ENCODE measurements at places on chromosomes 12 and 14. TPM values are rescaled to one million over a fixed set of nuclear protein-coding genes. Genes with fewer than 3 reads are reported as not detected.

DNA sequence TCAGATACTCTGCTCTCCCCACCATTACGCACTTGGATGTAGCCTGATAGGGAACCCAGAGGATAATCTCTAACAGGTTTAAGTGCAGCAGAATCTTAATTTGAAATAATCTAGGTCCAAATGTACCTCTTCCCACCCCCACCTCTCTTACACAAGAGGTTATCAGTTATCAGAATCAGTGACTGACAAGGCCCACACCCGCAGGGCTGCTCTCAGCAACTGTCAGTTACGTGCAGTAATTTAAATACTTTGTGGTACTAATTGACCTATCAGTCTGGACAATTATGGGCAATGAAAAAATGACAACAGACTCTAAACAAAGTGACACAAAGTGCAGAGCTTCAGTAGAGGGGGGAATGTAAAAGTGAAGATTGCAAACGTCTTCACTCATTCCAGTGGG, 74.0 kb downstream of the CLIP1 start:
- no peak for DNase-seq

DNA sequence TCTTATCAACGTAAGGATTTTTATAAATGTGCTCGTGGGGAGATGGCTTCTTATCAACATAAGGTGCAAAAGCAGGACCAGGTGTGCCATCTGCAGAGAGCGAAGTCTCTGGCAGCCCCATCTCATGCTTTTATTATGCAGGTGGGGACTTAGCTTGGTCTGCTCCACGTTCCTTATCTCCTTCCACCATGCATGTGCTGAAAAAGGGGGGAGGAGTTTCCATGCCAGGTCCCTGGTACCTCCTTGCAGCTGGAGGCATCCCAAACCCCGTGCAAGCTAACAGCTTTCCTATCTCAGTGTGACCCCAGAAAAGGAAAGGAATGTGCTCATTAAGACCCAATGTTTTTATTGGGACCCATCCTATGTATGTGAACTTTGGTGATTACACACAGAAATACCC, 608.5 kb downstream of the TMEM121 start:
- no peak for DNase-seq

GRCh38 chr12:88362439-88362838, 217.8 kb downstream of the KITLG start:
- DNase-seq: peak; percentile 40

DNA sequence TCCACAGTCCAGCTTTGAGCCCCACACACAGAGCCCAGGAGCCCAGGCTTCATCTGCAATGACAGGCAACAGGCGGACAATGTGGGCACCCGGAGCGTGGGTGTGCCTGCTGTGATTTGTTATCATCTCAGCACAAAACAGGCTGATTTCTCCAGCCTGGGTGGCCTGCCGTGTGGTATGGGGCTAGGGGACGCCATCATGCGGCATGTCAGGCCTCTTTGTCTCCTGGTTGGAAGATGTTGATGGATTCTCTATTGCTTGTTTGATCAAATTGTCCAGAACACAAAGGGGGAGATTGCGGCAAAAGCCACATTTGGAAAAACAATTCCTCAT, 147.1 kb downstream of the KIF26A start:
- DNase-seq: no peak

- no peak for DNase-seq
Observed at GRCh38 chr14:90239139-90239538, 17.2 kb upstream of the PSMC1 start.

- DNase-seq: no peak
Observed at GRCh38 chr14:56754921-56755320, 55.4 kb downstream of the OTX2 start.

DNA sequence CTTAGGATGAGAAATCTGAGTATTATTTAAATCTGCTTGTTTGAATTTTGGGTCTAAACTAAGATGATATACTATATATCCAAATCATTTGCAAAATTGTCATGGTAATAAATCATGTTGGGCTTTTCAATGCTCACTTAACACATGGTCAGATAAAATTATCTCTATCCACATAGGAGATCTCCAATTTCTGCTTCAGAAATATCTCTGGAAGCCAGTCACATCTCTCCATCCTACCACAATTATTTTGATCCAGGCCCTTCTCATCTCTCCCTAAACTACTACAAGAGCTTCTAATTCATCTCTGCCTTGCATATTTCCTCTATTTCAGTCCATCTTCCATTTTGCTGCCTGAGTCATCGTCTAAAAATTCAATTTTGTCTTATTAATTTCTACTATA, 3.8 kb downstream of the DCN start:
- no peak for DNase-seq

- DNase-seq: no peak
Observed at GRCh38 chr14:72588521-72588920, 305.4 kb downstream of the DPF3 start.

DNA sequence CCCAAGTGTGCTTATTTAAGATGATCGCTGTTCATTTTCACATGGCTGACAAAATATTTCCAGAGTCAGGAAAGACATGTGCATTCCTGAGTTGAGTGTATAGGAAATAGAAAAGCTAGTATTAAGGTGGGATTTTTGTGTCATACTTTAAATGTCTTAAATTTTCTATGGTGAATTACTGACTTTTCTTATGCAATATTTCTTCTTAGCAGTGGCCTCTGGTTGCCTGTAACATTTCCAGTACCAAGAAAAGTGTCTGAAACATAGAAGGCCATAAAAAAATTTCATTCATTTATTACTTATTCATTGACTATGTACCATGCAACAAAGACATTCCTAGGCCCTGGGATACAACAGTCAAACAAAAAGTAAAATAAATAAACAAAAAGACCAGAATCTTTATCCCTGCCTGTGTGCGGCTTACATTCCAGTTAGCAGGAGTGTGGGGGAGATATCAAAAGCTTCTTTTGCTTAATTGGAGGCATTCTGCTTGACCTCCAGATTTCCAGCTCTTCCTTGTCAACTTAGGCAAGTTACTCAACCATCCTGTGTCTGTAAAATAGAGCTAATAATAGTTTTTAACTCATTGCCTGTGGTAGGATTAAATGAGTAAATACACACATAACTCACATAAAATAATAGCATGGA, 216.3 kb upstream of the FLRT2 start:
- DNase-seq: peak; percentile 3

DNA sequence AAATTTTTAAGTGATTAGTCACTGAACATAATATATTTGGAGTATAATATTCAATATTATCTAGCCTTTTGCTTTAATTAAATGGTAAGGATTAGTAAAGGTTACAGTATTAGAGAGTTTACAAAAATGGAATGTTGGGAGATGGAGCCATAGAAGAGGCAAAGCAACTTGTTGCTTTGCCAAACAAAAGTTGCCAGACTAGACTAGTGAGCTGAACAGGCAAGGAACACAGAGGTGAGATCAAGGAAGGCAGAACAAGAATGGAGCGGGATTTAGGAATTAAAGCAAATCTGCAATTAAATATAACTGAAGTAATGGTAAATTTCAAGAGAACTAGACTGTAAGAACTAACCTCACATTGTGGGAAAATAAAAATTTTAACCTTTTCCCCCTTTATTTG, 5.1 kb downstream of the ARF6 start:
- DNase-seq: no peak

DNA sequence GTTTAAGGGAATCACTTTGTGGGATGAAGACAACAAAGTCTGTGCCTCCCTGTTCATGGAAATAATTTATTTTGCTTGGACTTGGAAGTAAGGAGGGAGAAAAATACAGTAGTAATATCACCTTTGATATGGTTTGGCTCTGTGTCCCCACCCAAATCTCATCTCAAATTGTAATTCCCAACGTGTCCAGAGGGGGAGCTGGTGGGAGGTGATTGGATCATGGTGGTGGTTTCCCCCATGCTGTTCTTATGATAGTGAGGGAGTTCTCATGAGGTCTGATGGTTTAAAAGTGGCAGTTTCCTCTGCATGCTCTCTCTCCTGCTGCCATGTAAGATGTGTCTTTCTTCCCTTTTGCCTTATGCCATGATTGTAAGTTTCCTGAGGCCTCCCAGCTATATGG, 460.7 kb downstream of the NOVA1 start:
- no peak for DNase-seq

GRCh38 chr12:24823808-24824515, 124.9 kb downstream of the BCAT1 start:
- no peak for DNase-seq

DNA sequence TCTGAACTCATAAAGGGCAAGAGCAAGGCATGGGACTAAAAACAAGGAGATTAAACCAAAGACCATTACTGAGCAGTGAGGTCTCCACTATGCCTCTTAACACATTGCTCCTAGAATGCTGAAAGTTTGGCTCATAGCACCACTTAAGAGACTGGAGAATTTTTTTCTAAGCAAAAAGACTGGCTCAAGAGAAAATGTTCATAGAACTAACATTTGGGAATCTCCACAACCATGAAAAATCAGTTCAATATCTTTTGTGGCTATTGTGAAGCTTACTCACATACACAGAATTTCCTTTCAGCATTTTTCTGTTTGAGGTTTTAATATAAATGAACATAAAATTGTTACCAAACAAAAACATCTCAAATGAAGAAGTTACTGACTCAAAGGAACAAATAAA, 255.8 kb downstream of the CCDC91 start:
- DNase-seq: no peak

GRCh38 chr12:14710632-14711320, 14.4 kb upstream of the GUCY2C start:
- no peak for DNase-seq

DNA sequence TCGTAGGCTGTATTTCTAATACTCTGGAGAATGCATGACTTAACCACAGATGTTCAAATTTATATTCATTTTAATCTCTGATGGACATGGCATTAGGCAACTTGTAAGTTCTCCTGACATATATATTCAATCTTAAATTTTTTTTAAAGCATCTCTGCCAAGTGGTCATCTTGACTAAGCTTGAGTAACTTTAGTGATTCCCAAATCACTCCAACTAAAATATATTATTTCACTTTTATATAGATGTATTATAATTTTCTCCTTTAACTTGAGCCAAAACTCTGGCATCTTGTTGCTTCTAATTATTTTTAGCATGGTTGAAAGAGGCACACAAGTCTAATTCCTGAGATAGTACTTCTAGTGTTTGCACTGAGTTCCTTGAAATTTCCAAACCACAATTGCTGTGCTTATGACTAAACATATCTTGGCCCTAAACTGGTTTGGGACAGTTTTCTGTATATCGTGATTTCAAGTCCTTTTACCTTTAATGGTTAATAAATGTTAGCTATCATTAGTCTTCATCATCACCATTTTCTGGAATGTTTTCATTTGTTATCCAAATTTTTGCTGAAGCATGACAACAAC, 8.4 kb downstream of the LRFN5 start:
- no peak for DNase-seq

GRCh38 chr12:4540638-4541037, 1.9 kb downstream of the RAD51AP1 start:
- no peak for DNase-seq

DNA sequence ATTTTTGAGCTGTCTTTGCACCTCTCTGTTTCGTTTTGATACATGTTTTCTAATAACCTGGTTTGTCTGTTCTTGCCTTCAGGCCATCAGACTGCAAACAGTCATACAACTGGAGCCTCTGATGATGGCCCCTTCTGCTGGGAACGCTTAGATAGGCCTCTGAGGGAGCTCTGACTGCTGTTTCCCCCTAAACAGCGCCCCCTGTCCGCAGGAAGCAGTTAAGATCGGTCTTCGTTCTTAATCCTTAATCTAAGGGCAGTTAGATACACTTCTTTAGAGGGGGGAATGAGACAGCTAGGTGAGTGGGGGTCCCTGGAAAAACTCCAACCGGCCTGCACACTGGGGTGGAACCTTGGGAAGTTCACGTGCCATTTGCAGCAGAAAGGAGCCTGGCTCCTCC, 1338.8 kb upstream of the SEL1L start:
- DNase-seq: no peak

DNA sequence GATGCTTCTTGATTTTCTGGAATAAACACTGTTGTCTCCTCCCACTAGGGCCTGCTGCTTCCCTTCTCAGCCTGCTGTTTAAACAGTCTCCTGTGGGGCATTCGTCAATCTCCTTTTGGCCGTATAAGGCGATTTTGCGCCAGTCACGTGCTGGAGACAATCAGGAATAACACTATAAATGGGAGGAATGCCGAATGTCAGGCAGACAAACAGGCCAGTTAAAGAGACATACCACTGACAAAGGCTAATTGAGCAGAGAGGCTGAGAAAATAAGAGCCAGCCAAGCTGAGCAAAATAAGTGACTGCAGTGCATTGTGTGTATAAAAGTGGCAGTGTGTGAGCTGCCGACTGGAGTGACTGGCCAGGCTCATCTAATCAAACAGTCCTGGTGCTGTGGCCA, 23.3 kb downstream of the DMAC2L start:
- no peak for DNase-seq

DNA sequence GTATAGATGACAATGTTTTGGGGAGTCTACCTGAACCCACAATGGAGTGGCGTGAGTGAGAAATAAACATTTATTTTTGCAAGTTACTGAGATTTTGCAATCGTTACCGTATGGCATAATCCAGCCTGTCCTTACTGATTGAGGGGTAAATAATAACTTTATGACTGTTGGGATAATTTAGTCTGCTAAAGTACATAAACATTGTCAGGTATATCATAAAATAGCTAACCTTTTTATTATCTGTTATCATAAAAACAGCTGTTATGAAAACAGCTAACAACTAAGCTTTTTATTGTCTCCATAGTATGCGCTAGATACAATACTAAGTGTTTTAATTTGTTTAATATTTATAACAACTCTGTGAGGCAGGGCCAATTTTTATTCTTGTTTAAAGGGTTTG, 10.3 kb downstream of the ACSS3 start:
- DNase-seq: no peak

DNA sequence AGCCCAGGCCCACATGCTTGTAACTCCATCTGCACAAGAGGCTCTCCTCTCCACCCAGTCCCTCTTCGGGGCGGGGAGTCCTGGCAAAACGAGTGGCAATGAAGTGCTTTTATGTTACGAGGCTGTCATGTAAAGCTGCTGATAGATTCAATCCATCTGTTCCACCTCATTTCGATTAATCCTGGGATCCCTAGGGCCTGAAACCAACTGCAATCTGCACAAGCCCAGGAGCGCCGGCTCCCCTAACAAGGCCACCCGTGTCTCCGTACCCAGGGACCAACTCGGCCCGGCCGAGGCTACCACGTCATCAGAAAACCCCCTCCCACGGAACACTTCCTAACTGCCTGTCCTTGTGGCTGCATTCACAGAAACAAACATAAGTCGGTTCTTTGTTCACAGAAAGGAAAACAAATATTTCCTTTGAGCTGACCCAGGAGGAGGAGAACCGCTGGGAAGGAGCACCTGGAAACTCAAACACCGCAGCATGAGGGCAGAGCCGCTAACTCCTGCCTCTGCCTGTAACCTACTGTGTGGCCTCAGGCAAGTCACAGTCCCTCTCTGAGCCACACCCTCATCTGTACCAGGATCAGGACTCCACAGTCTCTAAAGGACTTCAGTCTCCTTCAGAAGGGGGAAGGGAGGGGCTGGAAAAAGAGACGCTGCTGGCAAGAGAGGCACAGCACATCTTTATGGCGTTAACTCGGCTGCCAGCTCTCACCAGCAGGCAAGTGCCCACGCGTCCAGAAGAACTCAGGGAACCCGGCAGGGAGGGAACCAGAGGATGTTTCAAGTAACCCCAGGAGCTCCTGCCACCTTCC, 47.8 kb downstream of the CCDC88C start:
- no peak for DNase-seq

- DNase-seq: no peak
Observed at GRCh38 chr12:41656454-41656853, 468.3 kb downstream of the PDZRN4 start.

Gene FAIM2
- total RNA-seq: not detected

Gene KLRC2
- not detected for total RNA-seq

Gene COL2A1
- total RNA-seq: not detected

Gene NOVA1
- total RNA-seq: 0.87 TPM

Gene MMP17
- total RNA-seq: 1.6 TPM

Gene CCDC196
- total RNA-seq: not detected

Gene WNT5B
- total RNA-seq: 11.0 TPM

Gene SERPINA1
- total RNA-seq: 32.1 TPM

Gene OTOGL
- total RNA-seq: under 0.01 TPM

Gene TMEM132D
- total RNA-seq: 0.05 TPM

Measured in renal cortical epithelial cell (primary cell).